ENCODE measurements at places on chromosomes 3 and 15.

DNA sequence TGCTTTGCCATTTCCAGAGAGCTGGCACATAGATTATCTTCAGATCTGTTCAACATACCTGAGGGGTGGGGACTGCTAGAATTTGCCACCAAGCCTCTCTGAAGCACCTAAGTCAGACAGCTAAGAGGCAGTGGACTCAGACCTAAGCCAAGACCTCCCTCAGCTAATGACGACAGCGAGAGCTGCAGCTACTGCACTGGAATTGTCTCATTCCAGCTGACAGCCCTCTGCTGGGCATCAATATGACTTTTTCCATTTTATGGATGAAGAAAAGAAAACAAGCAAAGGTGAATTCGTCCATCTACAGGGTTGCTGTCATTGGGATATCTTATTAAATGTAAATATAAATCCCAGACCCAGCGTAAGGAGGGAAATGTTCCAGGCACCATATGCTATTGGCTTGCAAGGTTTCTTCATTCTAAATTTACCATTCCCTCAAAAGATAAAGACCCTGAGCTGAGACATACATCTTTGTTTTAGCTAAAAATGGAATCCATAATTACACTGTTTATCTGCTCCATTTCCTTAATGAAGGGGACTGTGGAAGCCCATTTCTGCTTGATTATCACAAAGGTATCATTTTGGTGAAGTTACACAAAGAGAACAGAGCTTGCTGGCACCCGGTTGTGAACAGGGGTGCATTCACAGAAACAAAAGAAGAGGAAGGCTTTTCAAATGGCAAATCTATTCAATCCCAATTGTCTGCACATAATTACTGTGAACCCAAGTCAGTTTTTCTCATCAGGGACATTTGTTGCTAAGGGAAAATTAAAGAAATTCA is 85.5 kb upstream of the LRTM1 start:
- DNase-seq: no peak

- DNase-seq: no peak
These were observed 17.9 kb downstream of the KCNMB3 start for GRCh38 chr3:179233043-179233442.

DNA sequence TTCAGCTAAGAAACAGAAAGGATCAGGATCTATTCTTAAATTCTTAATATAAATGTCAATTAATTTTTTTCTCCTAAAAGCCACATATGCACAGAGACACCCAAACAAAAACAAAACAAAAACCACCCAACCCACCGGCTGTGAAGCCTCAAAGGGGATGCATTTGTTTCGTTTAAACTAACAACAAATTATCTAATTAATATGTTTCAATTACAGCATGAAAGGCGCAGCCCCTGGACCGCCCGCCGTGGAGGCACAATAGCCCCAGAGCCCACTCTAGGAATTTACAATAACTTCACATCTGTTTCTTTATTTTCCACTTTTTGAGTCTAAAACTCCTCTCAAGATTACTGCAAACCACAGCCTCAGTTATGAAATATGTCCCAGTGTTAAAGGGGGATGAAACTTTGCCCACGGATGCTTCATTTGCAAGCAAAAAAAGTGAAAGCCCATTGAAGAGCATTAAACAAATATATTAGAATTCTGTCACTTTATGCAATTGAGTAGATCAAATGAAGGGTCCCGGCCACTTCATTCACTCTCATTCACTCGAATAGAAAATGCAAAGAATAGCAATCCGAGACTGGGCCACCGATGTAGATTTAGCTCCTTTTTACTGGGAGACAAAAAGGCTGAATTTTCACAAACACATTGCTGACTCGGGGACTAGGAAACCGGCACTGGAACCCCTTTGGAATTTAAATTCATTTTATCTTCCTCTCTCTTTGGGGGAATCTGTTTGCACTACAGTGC is 6.0 kb downstream of the FOXB1 start:
- DNase-seq: no peak

DNA sequence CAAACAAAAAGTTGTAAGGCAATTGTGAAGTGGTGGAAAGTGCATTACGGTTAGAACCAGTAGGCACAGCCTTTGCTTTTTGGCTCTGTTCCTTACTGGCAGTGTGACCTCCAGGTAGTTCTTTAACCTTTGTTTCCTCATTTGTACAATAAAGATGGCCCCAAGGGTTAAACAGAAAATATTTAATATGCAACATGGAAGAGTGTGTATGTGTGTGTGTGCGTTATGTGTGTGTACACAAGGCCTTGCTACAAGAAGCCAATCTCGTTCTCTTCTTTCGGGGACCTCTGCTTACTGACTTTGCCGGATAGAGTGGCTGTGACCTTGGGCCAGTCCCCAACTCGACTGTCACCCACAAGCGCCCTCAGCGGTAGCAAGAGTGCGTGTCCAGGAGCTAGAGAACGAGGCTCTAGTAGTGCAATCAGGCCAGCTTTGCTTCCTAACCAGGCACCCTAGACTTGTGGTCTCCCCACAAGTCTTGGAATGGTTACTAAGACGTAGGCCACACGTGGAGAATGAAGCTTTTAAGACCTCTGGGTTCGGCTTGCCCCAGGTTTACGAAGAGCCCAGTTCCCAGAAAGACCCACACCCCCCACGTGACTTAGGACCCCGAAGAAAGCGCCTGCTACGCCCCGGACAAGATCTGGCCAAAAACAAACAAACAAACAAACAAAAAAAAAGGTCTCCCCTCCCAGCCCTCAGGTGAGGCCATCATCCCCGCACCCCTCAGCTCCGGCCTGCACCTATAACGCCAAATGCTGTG is 593 bp downstream of the CIAO2A start:
- DNase-seq: peak; percentile 65

DNA sequence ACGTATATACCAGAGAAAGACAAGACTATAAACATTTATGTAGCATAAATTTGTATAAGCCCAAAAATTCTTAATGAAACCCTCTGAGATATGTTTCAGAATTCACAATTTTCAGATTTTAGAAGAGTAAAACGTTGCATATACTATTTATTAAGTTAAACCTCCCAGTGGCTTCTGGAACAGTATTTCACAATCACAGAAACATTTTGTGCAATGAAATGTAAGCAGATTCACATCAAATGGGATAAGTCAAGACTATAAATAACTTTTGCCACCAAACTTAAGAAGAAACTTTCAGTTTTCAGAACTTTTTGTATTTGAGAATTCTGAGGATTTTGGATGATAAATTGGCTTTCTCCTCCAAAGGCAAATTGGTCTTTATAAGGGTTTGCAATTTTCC is 9.2 kb downstream of the SLTM start:
- DNase-seq: no peak

DNA sequence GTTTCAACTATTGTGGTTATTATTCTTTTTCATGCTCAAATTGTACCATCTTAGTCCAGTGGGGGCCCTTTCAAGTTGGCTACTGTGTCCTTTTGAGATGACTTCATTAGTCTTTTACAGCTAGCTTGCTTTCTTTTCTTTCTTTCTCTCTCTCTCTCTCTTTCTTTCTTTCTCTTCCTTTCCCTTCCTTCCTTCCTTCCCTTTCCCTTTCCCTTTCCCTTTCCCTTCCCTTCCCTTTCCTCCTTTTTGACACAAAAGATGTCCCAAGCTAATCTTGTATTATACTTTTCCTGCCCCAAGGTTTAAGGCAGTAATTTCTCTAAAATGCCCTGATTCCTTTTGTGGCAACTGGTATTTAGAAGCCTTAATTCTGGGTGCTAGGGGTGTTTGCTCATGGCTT is 213.0 kb upstream of the TBC1D5 start:
- DNase-seq: no peak

DNA sequence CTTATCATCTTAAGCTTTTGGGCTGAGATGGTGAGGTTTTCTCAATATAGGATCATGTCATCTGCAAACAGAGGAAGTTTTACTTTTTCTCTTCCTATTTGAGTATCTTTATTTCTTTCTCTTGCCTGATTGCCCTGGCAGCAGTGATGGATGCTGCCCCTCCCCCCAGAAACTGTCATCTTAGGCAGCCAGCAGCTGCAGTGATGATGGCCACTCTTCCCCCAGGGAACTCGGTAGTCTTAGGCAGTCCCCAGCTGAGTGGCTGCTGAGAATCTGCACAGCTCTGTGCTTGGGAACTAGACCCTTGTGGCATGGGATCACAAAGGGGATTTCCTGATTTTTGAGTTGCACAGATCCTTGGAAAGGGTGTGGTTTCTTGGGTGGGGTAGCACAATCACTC is 791.1 kb upstream of the ALCAM start:
- no peak for DNase-seq

- no peak for DNase-seq
These were observed 6.6 kb upstream of the MAGEF1 start for GRCh38 chr3:184718431-184718830.

DNA sequence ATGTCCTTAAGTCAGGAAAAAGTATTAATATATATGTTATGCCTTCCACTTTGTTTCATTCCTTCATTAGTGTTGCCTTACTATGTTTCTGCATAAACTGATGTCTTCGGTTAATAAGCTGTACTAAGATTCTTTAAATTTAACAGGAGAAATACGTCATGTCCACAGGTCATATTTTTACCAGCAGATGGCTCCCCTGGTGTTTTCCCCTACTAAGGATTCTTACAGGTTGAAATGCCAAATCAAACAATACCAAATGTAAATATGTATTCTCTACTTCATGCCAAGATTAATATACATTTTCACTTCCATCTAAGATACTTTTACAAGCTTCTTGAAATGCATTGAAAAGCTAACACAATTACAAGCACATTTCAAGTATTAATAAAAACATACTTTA is 1602.1 kb downstream of the SI start:
- no peak for DNase-seq

- no peak for DNase-seq
These were observed 191.7 kb upstream of the TPM1 start for GRCh38 chr15:62850791-62851291.

DNA sequence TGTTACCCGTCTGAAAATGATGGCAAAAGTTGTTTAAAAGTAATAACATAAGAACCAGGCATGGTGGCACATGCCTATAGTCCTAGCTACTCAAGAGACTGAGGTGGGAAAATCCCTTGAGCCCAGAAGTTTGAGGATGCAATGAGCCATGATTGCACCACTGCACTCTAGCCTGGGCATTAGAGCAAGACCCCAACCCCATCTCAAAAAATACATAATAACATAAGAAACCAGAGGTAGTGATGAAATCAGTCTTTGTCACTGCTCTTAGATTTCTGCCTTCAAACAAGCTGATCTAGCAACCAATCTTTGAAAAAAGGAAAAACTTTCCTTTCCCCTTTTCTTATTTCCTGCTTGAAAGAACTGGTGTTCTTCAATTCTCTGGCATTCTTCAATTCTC is 71.3 kb downstream of the TMCC1 start:
- DNase-seq: no peak

DNA sequence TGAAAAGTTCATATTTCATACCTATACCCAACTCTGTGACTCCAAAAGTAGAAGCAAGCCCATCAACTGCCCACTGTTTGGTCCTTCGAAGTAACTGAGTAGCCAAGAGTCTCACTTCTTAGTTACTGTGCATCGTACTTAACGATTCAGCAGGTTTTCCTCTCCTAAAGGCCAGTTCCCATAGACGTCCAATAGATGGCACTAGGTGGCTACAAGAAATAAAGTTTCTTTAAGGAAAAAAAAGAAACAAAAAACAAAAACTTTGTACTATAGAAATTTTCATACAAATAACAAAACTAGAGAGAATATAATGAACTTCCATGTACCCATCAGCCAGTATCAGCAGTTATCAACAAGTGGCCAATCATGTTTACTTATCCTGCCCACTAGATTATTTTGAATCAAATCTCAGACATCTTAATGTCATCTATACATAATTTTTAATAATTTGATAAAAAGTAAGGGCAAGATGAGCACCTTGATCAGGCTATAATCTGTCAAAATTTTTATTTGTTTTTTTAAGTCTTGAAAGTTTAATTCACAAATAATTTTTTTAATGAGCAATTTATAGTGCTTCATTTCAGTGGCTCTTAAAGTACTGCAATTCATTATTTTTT is 63.8 kb upstream of the ACP3 start:
- DNase-seq: peak; percentile 37

- DNase-seq: no peak
These were observed 53.2 kb upstream of the FNDC3B start for GRCh38 chr3:171986176-171986575.

GRCh38 chr3:52331906-52332305 is 15.8 kb downstream of the DNAH1 start:
- no peak for DNase-seq

GRCh38 chr3:143135150-143135549 is 15.6 kb downstream of the CHST2 start:
- no peak for DNase-seq

- DNase-seq: no peak
These were observed 158.8 kb downstream of the PDZRN3 start for GRCh38 chr3:73465926-73466325.

- peak; percentile 17 for DNase-seq
These were observed 47.4 kb downstream of the CMTM8 start for GRCh38 chr3:32285891-32286290.

DNA sequence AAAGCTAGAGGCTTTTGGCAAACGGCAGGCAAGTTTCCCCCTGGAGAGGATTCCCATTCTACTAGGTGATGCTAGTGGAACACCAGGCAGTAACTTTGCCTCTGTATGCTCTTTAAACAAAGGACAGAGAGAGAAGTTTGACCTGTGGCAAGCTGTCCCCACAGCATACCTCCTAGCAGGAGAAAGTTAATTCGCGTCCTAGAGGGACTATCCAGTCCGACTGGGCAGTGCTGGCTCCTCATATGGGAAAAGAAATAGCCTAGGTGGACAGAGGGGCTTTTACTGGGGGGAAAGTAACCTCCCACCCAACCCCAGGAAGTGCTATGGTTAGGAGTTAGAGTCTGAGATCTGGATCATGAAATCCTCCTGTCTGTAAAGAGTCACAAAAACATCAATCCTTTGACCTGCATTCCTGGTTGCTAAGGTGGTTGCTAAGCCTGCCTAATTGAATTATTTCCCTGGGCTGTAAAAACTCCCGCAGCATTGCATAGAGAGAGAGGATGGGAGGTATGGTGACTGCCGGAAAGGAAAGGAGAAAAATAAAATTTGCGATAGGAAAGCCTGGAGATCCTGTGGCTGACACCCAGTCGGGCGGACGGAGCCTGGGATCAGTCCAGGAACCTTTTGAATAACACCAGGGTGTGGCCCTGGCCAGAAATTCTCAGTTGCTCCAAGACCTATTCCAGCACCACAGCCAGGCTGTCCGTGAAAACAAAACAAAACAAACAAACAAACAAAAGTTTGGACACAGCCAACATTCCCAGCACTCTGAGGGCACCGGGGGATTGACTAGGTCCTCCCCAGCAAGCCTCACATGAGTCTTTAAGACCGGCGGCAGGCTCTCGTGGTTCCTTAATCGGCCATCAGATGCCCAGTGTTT is 67.7 kb upstream of the ATP11B start:
- DNase-seq: no peak

GRCh38 chr3:97838393-97838792 is 16.6 kb downstream of the CRYBG3 start:
- DNase-seq: no peak

DNA sequence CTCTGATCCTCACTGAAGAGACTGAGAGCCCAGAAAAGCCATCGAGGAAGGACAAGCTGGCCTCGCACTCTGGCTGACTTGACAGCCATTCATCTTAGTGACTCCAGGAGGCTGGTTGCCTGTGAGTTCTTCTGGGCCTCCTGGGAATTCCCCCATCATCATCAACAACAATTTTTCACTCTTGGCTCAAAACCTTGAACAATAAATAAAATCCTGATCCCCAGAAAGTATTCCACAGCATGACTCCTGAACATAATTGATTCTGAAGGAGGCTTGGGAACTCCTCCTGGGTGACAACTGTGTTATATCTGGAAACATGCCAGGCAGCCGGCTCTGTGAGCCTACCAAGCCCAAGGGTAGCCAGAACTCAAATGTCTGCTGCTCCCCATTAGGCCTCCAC is 188.6 kb downstream of the SHQ1 start:
- no peak for DNase-seq
